ENCODE measurements at places on chromosomes 3 and 15.

- peak; percentile 8 for DNase-seq
Observed at GRCh38 chr3:134007819-134008218, 21.9 kb downstream of the SLCO2A1 start.

- no peak for DNase-seq
Observed at GRCh38 chr3:154122552-154122911, 1.3 kb downstream of the ARHGEF26 start.

DNA sequence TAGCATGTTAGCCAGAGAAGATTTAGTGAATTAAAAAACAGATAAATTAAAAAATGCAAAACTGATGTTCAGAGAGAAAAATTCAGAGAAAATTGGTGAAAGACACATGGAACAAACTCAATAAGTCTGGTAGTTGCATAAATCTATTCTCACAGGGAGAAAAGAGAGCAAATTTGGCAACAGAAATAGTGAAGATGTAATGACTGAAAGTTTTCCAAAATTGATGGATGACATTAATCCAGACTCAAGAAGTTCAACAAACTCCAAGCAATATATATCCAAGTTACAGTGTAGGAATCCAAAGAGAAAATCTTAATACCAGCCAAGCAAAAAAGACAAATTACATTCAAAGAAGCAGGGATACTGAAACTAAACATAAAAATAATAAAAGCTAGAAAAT lies 302.7 kb upstream of the ARPP21 start:
- no peak for DNase-seq

DNA sequence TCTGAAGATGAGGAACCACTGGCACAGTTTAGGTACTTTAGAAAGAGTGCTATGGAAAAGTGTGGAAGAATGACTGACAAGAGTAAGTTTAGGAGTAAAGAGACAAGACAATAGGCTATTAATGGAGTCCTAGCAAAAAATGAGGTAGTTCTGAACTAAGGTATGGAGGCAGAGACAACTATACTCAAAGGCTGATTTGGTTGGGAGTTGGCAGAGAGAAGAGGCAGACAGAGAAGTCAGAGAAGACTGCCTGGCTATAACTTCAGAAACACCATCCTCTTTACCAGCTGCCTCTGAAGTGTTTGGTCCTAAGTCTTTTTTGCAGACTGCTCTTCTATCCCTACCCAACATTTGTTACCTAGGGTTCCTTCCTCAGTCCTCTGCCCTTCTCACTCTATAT lies 19.2 kb downstream of the DYNC1LI1 start:
- DNase-seq: no peak

GRCh38 chr3:124565013-124565412 lies 165.2 kb upstream of the UMPS start:
- DNase-seq: peak; percentile 51

DNA sequence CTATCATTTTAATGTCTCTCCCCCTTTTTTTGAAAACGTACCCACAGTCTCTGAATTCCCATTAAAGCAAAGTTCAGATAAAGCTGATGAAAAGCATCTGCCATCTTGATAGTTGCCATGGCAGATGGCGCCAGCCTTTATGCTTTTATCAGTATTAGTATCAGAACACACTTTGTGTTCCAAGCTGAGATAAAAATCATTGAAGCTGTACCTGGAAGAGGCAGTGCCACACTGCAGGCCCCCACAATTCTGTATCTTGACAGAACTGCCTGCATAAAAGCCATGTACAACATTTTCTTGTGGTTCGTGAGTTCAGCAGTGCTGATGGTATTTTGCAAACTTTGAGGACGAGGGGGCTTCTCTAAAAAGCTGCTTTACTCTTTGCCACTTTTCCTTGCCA lies 311.7 kb downstream of the SATB1 start:
- DNase-seq: no peak

DNA sequence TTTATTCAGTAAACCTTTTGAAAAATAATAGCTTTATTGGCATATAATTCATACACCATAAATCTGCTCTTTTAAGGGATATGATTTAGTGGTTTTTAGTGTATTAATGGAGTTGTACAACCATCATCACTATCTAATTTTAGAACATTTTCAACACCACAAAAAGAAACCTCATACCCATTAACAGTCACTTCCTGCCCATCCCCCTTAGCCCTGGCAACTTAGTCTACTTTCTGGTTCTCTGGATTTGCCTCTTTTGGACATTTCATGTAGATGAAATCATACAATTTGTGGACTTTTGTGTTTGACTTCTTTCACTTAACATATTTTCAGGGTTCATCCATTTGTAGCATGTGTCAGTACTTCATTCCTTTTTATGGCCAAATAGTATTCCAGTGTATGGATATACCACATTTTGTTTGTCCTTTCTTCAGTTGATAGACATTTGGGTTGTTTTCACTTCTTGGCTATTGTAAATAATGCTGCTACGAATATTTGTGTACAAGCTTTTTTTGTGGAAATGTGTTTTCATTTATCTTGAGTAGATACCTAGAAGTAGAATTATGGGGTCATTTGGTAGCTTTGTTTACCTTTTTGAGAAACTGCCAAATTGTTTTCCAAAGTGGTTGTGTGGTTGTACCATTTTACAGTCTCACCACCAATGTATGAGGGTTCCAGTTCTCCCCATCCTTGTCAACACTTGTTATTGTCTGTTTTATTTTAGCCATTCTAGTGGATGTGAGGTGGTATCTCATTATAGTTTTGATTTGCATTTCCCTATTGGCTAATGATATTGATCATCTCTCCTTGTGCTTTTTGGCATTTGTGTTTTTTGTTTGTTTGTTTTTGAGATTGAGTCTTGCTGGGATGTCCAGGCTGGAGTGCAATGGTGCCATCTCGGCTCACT lies 45.8 kb downstream of the SMAD3 start:
- DNase-seq: peak; percentile 75

GRCh38 chr3:58287354-58287753 lies 18.7 kb upstream of the RPP14 start:
- no peak for DNase-seq

- DNase-seq: no peak
Observed at GRCh38 chr3:195178124-195178910, 92.6 kb downstream of the XXYLT1 start.

- DNase-seq: peak; percentile 66
Observed at GRCh38 chr3:139353920-139354556, 10.2 kb downstream of the MRPS22 start.

DNA sequence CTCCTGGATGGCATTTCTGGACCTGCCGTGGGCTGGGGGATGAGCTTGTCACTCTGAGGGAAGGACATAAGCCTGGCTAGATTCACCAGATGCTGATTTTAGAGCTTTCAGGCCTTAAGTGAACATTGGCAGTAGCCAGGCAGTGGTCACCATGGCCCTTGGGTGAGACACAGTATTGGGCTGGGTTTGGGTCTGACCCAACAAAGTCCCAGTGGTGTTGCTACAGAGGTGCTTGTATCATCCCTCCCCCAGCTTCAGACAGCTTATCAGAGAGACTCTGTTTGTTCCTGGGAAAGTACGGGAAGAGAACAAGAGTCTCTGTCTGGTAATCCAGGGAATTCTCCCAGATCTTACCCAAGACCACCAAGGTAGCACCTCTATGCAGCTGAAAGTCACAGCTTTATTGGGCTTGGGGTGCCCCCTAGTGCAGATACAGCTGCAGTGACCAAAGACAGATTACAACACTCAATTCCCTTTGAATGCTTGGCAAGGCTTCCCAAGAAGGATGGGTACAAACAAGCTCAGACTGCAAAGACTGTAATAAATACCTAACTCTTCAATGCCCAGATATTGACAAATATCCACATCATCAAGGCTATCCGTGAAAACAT lies 9.8 kb upstream of the RUVBL1 start:
- DNase-seq: peak; percentile 31

GRCh38 chr3:16570113-16570512 lies 35.1 kb downstream of the DAZL start:
- DNase-seq: no peak

DNA sequence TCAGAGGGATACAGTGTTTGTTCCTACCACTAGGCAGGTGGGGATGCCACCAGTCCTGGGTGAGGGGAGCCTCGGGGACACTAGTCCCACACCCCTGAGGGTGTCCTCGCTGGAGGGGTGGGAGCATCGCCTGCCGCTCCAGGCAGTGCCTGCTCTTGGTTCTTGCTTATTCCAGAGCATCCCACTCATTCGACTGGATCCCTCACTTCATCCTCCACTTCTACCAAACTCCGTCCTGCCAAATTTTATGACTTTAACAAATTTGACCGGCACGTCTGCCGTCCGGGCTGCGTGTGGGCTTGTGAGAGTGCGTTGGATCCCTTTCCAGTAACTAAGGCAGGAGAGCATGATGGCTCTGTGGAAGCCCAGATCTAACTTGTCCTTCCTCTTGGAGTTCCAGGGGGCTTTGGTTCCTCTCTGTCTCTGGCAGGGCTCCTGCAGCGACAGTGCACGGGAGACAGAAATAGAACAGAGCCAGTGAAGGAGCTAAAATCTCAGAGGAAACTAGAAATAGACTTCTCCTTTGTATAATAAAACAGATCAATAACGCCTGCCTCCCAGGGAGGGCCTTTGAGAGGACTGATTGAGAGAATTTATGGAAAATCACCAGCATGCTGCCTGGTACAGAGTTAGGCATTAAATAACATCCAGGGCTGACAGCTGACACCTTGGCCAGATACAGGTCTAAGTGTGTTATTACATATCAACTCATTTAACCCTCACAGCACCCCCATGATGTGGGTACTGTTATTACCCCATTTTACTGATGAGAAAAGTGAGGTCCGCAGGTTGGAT lies 34.5 kb downstream of the MGLL start:
- DNase-seq: no peak

- no peak for DNase-seq
Observed at GRCh38 chr15:23072633-23073032, 33.3 kb upstream of the TUBGCP5 start.

DNA sequence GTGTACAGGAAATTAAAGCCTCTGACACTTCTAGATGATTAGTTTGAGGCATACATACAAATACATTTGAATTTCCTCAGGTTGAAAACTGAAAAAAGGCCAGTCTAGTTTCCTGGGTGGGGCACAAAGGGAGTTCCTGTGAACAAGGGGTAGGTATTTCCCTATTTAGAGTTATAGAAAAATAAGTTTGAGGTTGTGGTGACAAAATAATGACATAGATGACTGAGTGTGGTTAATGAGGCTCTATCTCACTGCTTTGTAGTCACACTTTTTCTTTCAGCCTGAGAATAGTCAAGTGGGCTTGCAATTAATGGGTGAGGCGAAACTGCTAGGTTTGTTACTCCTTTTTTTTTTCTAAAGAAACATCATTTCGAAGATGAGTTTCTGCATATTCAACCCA lies 4.3 kb downstream of the SLCO3A1 start:
- DNase-seq: no peak

DNA sequence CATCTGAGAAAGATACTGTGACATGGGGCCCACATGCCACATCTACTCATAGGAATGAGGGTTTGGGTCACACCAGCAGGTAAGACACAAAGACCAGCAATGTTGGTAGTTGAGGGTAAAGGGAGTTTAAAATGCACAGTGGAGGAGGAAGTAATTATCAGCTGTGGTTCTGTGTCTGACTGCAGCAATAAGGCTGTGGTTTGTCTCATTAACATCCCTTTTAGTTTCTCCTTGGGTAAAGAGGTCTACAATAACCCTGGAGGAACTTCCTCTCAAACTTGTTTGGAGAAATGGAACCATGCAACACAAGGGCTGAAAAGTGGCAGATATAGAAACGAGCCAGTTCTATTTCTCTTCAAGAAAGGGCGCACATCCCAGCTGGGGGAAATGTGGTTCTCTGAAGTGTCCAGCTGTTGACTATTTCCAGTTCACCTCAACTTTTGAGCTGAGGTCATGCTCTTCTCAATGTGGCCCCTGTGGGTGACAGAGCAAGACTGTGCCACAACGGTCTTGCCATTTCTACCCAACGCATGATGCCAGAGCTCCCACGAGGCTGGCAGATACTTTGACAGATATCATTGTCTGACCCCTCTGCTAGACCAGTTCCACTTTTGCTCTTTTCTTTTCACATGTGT lies 234.3 kb downstream of the SQOR start:
- DNase-seq: no peak

GRCh38 chr3:163809540-163809993 lies 1268.7 kb downstream of the SI start:
- no peak for DNase-seq

DNA sequence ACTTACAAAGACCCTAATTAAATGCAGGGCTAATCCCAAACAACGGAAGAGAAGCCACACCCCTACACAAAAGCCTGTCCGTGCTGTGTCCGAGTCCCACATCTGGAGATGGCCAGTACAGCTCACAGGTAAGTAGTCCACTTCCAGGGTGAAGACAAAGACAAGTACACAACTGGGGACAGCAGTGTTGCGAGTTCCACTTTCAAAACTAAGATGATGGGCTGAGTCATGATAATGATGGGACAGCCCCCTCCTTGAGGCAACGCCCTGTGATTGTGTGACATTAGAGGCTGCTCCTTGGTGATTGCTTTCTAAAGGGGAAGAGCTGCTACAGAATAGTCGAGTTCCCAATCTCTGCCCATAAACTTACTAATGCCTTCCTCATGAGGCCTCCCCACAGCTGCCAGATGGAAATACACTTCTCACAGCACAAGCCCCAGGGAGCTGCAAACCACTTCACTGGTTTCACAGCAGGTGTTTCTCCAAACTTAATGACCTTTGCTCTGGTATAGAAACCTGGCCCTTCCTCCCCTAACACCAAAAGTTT lies 27.6 kb downstream of the RFT1 start:
- no peak for DNase-seq

- DNase-seq: no peak
Observed at GRCh38 chr3:93981649-93982048, 1.7 kb downstream of the ARL13B start.

- DNase-seq: no peak
Observed at GRCh38 chr3:156497326-156497725, 57.6 kb downstream of the SSR3 start.

- no peak for DNase-seq
Observed at GRCh38 chr15:65156692-65157091, 23.1 kb upstream of the PDCD7 start.

DNA sequence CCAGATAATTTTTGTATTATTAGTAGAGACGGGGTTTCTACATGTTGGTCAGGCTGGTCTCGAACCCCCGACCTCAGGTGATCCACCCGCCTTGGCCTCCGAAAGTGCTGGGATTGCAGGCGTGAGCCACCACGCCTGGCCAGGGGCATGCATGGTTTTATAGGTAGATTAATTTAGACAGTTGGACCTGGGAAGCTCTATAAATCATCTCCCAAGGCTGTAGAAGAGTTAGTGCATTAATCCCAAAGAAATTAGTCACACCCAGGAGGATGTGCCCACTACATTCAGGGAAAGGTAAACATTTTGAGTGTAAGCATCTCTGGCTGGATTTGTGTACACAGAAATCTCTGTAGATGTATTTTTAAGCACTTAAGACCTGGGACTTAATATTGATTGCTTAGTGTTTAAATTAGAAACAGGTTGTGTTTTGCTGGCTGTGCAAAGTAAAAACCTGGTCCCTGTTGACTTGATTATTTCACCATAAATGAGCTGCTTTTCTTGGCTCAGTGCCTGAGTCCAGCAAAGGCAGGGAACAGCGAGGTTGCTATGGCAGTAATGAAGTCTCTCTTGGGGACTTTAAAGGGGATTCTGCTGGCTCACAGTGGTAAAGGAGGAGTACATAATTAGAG lies 19.2 kb downstream of the EXOSC7 start:
- DNase-seq: no peak

- DNase-seq: no peak
Observed at GRCh38 chr3:177220136-177220974, 23.1 kb upstream of the TBL1XR1 start.

Data from RCC 7860 (cell line).